ENCODE measurements at places on chromosomes 2 and 18.

GRCh38 chr2:72920318-72921087 is 3.2 kb downstream of the EMX1 start:
- DNase-seq: no peak

GRCh38 chr2:10305715-10306114 is 3.0 kb downstream of the HPCAL1 start:
- DNase-seq: peak; percentile 65

DNA sequence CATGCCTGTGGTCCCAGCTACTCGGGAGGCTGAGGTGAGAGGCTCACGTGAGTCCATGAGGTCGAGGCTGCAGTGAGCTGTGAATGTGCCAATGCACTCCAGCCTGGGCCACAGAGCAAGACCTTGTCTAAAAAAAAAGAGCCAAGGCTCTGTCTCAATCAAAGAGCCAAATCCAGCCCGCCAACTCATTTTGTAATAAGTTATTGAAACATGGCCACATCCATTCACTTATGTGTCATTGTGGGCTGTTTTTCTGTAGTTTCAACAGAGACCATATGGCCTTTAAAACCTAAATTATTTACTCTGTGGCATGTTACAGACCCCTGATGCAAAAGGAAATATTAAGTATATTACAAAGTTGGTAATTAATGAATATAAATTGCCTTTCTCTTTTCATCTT is 60.8 kb downstream of the GPR39 start:
- no peak for DNase-seq

DNA sequence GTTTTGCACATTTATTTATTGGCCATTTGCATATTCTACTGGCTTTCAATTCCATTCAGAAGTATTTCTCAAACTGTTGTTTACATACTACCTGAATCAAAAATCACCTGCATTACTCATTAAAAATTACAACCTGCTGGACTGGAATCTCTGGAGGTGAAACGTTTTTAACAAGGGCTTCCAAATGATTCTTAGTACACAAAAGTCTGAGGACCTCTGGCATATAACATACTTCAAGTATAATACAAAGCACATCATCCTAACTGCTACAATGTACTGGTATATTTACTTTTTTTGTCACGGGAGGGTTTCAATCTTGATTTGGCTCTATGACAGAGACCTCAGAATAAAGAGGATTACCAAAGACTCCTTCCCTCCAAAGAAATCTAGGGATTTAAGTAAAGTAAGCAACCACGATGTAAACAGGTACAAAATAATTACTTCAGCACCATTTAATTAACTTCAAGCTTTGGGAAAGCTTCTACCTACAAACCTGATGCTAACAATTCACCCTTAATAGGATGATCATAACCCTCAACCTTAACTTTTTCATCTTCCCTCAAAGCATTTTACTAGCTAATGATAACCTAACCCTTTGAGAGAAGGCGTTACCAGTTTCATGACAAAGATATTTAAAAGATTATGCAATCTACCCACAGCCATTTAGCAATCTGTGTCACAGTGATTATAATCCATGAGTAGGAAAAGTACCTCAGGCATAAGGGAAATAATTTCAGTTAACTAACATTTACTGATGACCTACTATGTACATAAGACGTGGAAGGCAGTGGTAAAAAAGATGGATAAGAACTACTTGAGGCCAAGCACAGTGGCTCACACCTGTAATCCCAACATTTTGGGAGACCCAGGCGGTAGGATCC is 24.7 kb downstream of the ATAD2B start:
- peak; percentile 15 for DNase-seq

- peak; percentile 56 for DNase-seq
Measured at GRCh38 chr2:113795405-113795920, 39.0 kb upstream of the SLC35F5 start.

DNA sequence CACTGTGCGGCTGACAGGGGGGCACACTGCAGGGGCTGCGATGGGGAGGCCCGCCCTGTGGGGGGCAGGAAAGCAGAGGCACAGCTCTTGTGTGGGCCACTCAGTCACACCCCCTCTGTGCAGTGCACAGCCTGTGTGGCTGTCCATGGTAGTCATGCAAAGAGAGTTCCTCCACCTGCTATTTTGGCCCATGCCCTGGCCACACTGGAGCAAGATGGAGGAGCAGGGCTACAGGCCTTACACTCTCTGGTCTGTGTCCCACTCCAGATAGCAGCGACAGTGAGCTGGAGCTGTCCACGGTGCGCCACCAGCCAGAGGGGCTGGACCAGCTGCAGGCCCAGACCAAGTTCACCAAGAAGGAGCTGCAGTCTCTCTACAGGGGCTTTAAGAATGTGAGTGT is 28.5 kb upstream of the FAHD2A start:
- DNase-seq: no peak

GRCh38 chr18:8969639-8970390 is 132.7 kb upstream of the NDUFV2 start:
- no peak for DNase-seq

DNA sequence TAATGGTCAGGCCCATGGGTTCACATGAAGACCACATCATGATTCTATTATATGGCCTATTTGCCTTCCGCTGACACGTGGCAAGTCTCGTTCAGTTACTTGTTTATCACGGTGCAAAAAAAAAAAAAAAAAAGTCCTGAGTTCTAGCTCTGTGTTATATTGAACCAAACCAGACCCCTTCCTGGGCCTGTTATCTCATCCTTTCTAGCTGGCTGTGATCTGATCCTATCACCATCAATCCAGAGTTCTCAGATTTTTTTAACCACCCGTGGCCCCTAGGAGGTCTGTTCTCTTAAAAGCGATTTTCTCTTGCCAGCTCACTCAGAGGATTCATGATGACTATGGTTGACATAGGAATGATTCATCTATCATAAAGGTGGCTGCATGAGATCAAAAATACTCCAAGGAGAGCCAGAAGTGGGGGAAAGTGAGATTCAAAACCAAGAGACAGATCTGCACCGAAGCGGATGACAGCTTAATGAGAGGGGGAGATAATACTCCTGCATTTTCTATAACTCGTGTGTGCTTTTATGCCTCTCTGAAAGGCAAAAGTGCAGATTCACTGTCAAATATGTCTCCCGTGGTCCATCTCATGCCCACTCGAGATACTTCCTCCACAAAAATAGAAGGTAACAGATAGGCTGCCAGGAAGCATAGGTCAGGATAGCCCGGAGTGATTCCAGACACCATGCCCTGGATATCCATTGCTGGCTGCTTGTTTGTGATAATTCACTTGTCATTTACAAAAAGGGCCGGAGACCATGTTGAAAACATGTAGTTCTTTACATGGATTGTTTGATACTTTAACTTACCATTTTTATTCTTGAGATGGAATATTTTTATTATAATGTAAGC is 505.7 kb upstream of the KLHL29 start:
- DNase-seq: peak; percentile 23

- DNase-seq: peak; percentile 54
Measured at GRCh38 chr2:221791844-221792243, 219.7 kb upstream of the EPHA4 start.

- no peak for DNase-seq
Measured at GRCh38 chr2:16774980-16775898, 109.6 kb upstream of the CYRIA start.

GRCh38 chr18:23824240-23824639 is 135.0 kb downstream of the LAMA3 start:
- DNase-seq: peak; percentile 22

DNA sequence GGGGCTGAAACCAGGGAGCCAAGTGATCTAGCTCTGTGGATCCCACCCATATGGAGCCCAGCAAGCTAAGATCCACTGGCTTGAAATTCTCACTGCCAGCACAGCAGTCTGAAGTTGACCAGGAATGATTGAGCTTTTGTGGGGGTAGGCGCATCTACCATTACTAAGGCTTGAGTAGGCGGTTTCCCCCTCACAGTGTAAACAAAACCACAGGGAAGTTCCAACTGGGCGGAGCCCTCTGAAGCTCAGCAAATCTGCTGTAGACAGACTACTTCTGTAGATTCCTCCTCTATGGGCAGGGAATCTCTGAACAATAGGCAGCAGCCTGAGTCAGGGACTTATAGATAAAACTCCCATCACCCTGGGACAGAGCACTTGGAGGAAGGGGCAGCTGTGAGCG is 96.7 kb downstream of the CCDC148 start:
- DNase-seq: peak; percentile 68

GRCh38 chr2:70901227-70902066 is 34.3 kb upstream of the ATP6V1B1 start:
- peak; percentile 26 for DNase-seq

DNA sequence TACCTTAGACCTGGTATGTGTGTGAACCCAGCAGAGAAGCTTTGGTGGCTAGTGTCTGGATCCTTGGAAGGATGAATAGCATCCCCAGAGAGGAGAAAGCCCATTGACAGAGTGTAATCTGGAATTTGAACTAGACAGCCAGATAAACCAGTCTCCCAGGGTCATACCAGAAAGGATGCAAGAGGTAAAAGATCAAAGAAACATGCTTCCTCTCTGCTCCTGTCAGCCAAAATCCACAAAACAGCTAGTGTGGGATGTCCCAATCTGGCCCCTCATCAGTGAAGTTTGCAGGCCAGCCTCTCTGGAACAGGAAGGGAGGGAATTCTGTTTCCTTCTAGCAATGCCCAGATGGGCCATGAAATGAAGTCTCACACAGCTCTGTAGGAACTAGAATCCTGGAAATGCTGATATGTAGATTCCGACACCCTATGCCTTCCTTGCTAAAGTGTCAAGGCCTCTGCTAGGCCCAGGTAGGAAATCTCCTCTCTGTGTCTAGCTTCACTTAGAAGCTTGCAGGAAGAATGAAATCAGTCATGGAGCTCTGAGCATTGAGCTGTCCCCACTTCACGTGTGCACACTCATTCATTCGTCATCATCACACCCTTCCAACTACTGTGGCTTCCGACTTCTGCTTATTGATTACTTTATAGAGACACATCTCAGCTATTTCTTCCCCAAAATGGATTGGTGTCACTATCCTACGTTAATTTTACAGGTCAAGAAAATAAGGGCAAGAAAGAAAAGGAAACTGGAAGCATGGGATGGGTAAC is 38.0 kb downstream of the EVA1A start:
- DNase-seq: peak; percentile 24

GRCh38 chr18:3793545-3793944 is 343.6 kb downstream of the TGIF1 start:
- DNase-seq: peak; percentile 23

DNA sequence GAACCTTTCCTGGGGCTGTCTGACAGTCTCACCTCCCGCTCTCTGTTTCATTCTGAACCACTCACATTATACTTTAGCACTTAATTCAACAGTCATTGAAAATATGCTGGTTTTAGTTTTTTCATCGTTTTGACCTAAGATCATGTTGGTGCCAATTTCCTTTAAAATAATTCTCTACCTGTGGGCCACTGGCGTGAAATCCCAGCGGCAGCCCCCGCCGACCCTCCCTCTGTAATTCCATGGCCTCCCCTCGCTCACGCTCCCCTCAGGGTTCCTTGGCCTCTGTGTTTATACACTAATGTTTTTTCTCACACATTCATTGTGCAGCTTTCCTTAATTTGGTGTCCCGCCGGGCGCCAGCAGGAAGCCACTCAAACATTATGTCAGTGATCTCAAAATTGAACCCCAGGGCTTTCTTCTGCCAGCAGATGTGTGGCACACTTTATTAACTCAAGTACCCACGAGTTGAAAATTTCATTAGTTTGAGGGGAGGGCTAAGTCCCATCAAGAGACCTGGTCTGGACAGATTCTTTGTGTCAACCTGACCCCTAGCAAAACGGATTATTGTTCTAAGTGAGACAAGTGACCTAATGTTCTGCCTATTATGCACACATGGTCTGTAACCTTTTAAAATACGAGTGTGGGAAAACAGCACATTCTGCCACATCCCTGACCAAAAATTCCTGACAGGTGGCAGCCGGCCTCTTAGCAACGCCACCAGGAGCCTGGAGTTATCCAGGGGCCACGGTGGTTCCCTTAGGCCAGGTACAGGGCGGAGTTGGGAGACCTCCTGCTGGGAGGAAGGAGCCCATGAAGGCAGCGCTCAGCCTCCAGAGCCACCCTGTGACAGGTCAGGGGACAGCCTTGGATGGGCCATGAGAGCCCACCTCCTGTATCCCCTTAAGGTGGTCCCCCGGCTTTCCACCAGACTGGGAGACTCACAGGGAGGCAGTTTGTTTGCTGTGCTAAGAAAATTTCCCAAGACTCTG is 53.1 kb downstream of the APOB start:
- DNase-seq: no peak

DNA sequence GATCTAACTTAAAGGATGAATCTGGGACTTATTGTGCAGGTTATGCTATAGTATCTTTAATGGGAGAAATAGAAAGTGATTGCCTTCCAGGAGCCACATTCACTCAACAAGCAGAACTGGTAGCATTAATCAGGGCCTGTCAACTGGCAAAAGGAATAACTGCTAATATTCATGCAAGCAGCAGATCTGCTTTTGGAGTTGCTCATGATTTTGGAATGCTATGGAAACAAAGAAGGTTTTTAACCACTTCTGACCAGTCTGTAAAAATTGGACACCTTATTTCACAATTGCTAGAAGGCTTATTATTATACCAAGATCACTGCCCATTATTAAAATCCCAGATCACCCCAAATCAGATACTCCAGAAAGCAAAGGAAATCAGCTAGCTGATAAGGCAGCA is 200.4 kb downstream of the MREG start:
- peak; percentile 35 for DNase-seq

GRCh38 chr18:22176420-22177326 is 7.3 kb downstream of the GATA6 start:
- DNase-seq: no peak

Data from kidney tubule cell (primary cell).